Activated T-helper 9 cell treated with anti-CD3 and anti-CD28 coated beads, Interleukin-2, amount 50 U/mL, for 16 hours (primary cell): ENCODE measurements at places on chromosomes 4 and X.
A peak's percentile ranks its signal among the peaks of the same experiment; 100 is the strongest.

DNA sequence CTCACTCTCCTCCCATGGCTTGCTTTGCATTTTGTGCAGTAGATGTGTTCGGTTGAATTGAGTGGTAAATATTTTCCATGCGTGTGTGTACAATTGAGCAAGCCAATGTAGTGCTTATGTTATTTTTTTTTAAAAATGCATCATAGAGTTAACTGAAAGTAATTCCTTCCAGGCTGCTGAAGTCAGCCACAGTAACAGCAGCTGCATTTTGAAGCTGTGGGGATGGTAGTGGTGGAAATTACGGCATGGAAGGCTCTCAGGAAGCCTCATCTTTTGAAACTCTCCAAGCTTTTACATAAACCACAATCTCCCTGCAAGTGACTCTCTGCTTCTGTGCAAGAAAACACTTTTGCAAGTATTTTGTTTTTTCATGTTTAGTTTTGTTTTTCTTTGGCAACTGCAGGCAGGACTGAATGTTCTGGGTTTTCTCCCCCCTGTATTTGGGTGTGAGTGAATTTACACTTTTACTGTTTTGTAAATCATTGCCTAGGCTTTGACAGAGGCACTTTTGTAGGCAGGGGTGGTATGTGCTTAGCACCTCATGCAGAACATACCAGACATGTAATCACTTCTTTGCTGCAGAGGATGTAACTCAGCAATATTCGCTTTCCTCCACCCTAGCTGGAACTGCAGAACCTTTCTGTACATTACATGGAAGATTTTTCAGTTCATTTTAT lies 56.2 kb downstream of the LRRC66 start:
- no peak for DNase-seq

DNA sequence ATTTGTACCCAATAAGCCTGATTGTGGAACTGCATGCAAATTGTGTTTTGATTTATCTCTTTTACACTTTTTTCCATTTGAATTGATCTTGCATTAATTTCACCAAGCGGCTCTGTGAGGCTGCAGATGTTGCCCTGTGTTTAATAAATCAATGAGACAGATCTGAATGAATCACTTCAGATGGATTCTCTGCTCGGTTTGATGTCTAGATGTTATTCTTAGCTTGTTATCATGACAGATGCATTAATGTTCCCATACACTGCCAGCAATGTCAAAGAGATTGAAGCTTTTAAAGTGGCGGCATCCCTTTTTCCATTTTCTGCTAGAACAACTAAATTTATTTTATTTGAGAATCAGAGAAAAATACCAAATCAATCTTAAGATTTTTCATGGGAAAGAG lies 6.3 kb downstream of the DACH2 start:
- no peak for DNase-seq

DNA sequence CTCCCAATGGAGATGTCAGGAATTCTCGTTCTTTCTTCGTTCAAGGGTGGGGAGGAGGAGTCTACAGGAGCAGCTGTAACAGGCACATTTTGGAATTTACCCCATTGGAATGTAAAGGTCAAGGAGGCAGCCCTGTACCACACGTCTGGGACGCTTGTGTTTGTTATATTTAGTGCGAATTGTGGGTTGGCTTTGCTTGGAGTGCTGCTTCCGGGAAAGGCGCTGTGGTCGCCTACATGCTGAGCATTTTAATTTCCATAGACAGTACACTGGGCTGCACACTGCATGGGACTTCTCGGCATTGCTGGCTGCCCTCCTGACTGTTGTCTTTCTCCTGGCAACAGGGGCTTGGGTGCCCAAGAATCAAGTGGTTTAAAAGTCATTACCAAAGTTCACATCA lies 12.8 kb downstream of the GYG2 start:
- no peak for DNase-seq

DNA sequence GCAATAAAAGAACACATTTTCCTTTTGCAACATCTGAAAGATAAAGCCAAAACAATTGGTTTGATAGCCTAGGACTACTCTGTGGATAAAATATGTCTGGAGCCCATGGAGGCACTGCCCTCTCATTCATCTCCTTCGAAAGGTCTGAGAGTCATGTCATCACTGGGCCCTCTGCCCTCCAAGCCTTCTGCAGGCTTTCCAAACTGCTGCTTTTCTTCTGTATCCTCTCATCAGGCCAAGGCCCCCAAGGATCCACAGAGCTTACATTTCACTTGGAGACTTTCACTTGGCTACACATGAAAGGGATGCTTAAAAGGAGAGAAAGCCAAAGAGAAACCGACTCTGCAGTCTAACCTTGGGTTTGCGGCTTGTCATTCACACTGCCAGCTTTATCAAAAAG lies 109.9 kb downstream of the SH3RF1 start:
- DNase-seq = no peak

- no peak for DNase-seq
Measured at GRCh38 chr4:179855469-179855868, 2387.7 kb upstream of the TENM3 start.

GRCh38 chr4:41142376-41143310 lies 71.7 kb downstream of the APBB2 start:
- DNase-seq = no peak

GRCh38 chr4:2393353-2394270 lies 24.8 kb downstream of the ZFYVE28 start:
- no peak for DNase-seq

DNA sequence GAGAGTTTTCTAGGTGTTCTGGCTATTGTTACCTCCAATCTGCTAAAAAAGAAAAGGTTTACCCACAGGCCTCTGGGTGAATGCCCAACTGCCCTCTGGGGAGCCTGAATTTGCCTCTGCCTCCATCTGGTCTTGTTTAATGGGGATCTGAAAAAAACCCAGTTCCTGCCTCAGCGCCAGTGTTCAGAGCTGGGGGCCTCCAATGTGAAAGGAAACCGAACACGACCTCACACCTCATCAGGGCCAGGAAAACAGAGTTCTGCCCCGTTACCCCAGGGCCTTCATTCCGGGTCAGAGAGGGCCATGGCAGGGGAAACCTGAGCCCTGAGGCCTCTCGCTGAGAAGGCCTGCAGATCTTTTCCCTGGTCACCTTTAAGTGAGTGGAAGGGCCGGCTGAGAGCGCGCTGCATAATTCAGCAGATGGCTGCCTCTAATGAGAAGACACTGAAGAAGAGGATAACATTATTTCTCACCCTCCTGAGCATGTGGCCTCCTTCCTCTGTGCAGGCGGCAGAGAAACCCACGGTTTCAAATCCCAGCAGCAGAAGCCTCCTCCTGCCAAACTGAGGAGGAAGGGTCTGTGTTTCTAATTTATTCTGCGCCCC lies 6.8 kb downstream of the SEPTIN6 start:
- no peak for DNase-seq

GRCh38 chrX:119218198-119218597 lies 17.9 kb upstream of the PGRMC1 start:
- no peak for DNase-seq

GRCh38 chr4:175499735-175500352 lies 312.2 kb downstream of the GPM6A start:
- no peak for DNase-seq

- DNase-seq = no peak
Measured at GRCh38 chr4:124210746-124211145, 501.8 kb downstream of the ANKRD50 start.

- DNase-seq = no peak
Measured at GRCh38 chr4:7419961-7420660, 14.6 kb downstream of the PSAPL1 start.

- no peak for DNase-seq
Measured at GRCh38 chr4:39544580-39545315, 17.5 kb upstream of the UGDH start.

DNA sequence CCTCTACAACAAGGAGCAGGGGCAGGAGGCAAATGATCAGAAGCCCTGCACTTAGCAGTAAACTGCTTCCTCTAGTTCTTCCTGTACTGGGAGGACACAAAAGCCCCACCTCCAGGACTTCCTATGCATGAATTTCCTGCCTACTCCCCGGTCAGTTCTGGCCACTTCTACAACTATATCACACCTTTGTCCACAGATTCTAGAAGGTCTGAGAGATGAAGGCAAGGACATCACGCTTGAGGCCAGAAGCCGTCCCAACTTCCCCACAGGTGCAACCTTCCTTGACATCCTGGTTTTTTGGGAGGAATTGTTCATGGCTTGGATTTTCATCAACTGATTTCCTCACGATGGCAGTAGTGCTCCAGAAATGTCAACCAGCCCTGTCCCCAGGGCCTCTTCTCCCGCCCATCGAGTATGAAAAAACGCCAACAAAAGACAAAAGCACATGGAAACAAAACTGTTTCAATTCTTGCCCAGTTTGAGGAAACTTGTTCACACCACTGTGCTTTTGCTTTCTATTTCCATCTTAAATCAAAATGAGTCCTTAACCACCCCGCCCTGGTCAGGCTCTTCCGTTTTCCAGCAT lies 206.5 kb upstream of the STK26 start:
- DNase-seq = peak; percentile 65

DNA sequence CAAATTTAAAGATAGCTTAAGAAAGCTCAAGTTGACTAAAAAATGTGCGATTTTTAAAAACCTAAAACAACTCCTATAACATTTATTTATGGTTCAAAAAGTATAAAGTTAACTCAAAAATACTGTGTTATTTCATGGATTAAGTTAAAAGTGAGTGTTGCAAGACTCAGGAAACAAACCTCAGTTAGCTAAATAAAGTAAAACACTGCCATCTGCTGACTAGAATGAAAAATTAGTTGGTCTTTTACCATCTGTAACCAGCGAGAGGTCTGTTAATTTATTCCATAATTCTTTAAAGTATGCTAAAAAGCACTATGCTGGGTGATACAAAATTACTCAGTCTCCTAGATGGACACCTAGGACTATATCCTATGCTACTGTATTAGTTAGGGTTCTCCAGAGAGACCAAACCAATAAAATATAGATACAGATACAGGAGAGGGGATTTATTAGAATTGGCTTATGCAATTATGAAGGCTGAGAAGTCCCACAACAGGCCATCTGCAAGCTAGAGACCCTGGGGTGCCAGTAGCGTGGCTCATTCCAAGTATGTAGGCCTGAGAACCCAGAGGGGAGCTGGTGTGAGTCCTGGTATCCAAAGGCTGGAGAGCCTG lies 4.9 kb upstream of the WDFY3 start:
- no peak for DNase-seq

- DNase-seq = no peak
Measured at GRCh38 chr4:167826281-167826680, 266.1 kb upstream of the ANXA10 start.

GRCh38 chrX:112641449-112641848 lies 38.3 kb downstream of the LHFPL1 start:
- no peak for DNase-seq

DNA sequence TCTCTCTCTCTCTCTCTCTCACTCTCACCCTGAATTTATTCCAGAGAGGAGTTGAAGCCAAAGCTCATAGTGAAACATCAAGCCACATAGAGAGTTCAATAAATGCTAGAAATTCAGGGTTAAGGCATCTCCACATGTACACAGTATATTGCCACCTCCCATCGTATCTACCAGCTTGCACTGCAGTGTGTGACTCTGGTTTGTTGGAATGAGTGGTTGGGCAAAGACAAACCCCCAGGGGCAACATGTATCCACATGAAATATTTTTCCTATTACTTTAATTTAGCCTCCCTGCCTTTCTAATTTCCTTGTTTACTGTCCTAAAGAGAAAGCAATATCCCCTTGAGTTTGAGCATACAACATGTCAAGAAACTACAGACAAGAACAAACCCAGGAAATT lies 247.3 kb downstream of the SPATA18 start:
- DNase-seq = no peak

GRCh38 chr4:173024203-173024602 lies 144.4 kb upstream of the GALNT7 start:
- no peak for DNase-seq

DNA sequence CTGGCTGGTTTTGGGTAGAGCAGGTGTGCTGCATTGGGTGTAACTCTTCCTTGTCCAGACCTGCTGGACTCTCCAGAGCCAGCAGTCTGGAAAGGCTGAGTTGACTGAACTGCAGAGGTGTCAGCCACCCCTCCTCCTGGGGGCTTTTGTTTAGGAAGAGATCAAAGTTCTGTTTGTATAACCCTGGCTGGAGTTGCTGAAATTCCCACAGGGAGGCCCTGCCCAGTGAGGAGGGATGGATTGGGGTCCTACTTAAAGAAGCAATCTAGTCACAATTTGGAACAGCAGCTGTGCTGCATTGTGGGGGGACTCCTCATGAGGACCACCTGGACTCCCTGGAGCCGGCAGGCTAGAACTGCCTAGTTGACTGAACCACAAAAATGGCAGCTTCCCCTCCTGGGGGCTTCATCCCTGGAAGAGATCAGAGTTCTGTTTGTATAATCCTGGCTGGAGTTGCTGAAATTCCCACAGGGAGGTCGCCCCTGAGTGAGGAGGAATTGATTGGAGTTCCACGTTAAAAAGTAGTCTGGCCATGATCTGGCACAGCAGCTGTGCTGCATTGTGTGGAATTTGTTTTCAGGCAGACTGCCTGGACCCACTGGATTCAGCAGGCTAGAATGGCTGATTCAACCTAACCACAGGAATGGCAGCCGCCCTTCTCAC lies 264.9 kb upstream of the ZC4H2 start:
- DNase-seq = no peak

- no peak for DNase-seq
Measured at GRCh38 chrX:747176-747575, 116.6 kb downstream of the SHOX start.

DNA sequence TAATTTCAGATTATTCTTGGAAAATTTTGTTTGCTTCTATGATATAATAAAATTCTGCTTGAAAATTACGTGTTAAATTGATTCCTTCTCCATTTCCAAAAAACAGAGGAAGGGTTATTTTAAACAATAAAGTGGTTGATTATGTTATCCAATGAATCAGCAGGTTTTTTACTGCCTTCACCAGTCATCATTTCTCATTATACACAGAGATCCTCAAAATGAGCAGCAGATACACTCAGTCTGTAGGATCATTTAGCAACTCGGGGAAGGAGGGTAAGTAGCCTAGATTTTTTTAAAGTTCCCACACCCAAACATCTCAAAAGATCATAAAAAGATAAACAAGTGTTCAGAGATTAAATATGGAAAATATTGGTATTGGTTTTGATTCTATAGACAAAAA lies 6.8 kb upstream of the TMEM144 start:
- DNase-seq = no peak

DNA sequence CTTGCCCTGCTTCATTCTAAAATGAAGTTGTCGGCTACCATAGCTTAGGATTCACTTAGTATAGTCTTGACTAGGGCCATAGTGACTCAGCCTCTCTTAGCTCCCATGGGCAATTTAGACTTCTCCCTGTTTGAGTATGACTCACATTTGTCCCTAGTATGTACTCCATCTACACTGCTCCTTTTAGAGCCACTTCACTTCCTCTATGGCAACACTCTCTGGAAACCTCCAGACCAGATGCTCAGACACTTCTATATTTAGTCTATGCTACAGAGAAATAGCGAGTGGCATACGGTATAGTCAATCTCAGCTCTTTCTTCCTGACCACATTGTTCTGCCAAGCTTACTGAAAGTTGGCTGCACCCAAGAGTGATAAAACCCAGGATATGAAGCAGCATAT lies 11.2 kb downstream of the MEPE start:
- no peak for DNase-seq

- DNase-seq = no peak
Measured at GRCh38 chrX:39472161-39472560, 625.6 kb downstream of the BCOR start.

DNA sequence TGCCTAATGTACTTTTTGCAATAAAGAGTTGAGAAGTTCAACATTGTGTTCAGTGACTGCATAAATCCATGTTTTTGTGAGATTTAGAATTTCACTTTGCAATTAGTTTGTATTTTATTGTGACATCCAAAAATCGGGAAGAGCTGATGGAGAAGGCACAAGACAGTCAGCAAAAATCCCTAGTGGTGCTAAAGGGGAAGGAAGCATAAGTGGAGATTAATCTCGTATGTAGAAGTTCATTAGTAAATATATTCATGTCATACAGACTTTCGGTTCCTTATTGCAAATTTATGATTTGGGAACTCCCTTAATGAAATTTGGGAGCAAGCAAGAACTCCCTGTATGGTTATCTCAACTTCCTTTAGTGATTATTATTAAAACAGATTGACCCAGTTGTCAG lies 57.8 kb upstream of the SLC39A8 start:
- no peak for DNase-seq
